ENCODE measurements at places on chromosomes 4 and X.

- DNase-seq, result no peak
Observed at GRCh38 chr4:98601708-98602107, 56.7 kb downstream of the TSPAN5 start.

GRCh38 chr4:177308125-177308524 is 1.5 kb upstream of the NEIL3 start:
- no peak for DNase-seq

DNA sequence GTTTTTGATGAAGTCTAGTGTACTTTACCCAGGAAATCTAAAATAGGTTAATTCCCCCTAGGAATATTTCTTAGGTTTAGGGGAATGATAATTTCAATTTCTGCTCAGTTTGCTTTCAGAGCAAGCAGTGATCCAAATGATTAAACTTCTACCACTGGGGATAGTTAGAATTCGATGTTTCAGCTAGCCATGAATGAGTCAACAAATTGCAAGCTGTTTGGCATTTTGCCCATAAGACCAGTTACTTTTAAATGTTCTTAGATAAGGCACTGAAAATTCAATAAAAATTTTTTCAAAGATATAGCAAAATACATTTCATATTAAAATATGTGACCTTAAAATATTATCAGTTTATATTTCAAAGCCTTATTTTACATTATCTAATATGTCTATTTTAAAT is 993.6 kb downstream of the ARAP2 start:
- DNase-seq, result no peak

DNA sequence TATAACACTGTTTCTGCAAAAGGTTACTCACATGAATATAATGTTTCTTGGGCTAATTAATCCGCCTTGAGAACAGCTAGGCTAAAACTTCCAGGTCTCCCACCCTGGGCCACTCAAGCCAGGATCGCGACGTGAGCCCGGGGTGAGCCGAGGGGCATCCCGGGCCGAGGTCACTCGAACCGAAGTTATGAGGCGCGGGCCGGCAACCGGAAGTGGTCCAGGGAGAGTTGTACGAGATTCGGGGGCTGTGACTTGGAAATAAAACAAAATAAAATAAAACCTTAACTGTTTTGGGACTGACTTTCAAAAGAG is 317 bp downstream of the CMC4 start:
- DNase-seq, result no peak

DNA sequence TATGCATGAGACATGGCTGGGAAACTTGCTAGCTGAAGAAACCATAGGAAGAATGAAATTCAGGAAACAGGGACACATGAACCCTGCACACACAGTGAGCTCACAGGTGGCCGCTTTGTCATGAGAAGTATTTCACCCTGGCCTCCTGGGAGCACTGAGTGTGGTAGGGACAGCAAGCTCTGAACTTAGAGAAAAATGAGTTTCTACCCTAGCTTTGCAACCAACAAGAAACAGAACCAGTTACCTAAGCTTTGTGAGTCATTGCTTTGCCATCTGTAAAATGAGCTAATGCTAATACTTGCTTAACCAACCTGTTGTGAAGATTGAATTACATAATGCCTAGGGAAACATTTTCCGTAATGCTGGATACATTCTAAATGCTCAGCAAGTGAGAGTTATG is 206.6 kb upstream of the HS3ST1 start:
- DNase-seq, result no peak

DNA sequence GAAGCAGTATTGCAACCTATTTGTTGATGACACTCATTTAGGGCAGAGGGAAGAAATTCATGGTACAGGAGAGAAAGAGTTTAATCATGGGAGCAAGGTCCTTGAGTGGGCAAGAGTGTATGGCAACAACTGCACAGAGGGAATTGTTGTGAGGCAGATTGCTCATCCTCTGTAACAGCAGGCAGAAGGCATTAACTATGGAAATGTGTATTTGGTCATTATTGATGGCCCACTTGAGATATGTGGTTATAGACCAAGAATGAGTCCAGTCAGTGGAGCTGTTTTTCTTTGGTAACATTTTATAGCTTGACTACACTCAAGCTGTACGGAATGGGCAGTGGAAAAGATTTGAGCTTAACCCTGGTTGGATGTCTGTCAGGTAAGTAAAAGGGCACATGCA is 15.9 kb downstream of the PLRG1 start:
- no peak for DNase-seq

All from Jurkat, Clone E6-1 (cell line).